ENCODE measurements at places on chromosomes 1 and 21.
A peak's percentile ranks its signal among the peaks of the same experiment; 100 is the strongest.

- DNase-seq, result peak; percentile 66
Observed at GRCh38 chr1:155703216-155703615, 14.3 kb downstream of the DAP3 start.

DNA sequence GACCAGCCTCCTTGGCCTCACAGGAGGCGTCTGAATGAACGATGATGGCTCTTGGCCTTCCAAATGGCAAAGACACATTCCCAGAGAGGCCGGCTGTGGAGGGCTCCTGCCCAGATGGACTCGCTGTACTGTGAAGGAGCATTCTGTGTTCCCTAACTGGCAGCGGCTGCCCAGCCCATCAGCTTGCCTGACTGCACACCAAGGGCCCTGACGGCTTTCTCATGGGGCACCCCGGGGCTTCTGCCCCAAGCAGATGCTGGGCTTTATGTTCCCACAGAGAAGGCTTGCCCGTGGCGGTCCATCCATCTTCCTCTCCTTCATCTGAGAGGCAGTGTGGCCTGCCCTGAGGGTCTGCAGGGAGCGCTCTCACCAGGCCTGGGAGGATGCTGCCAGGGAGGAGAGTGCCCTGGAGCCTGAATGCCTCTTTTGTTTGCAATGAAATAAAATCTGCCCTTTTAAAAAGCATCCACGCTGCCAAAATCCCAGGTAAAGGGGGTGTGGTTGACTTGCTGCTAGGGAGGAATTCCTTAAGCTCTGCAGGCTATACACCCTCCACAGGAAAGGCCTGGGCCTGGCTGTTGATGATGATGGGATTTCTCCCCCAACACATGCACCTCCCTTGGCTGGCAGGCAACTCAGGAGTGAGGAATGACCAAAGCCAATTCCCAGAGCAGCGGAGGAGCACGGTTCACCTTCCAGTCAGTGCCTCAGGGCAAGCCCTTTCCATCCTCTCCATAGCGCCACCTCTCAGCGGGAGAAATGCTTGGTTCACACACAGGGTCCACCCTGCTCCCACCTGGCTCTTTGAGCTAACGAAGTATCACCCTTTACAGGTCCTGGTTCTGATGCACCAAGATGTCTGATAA, 84.6 kb upstream of the SSX2IP start:
- DNase-seq, result no peak

- DNase-seq, result no peak
Observed at GRCh38 chr1:88751714-88752113, 67.6 kb downstream of the PKN2 start.

DNA sequence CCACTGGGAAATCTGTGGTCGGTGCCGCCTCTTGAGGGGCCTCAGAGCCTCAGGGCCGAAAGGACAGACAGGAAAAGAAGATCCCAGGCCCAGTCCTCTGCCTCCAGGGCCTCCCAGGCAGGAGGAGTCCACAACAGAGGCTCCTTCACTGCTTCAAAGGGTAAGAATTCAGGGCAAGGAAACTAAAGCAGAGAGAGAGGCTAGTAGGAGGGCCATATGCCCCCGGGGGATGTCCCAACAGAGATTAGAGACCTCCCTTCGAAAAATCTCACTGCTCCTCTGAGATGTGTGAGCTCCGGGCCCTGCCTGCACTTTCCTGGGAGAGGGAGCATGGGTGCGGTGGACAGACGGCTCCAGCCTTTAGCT, 465.9 kb downstream of the NPHP4 start:
- DNase-seq, result no peak
